Activated CD4-positive, alpha-beta T cell treated with anti-CD3 and anti-CD28 coated beads for 24 hours (primary cell): ENCODE measurements at places on chromosomes 2 and 18.

GRCh38 chr2:115036818-115037217 is 594.4 kb downstream of the DPP10 start:
- no peak for DNase-seq

GRCh38 chr2:5673145-5674025 is 18.8 kb upstream of the SOX11 start:
- DNase-seq, result no peak

- no peak for DNase-seq
Measured at GRCh38 chr18:4385876-4386275, 69.2 kb downstream of the DLGAP1 start.

DNA sequence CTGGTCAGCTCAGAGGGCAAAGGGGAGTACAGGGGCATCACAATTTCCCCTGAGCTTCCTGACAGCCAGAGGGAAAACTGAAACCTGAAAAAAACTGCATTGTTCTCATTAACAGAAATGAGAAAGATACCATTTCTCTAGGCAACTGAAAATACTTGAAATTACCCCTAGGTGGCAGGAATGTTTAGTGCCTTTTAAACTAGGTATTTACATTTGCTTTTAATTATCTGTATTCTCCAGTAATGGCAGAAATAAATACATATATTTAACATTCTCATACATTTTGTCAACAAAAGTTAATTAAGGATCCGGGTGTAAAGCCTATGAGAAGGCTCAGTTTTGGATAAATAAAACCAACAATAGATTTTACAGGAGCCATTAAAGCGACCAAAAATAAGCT is 34.5 kb downstream of the RPL31 start:
- DNase-seq, result no peak

- no peak for DNase-seq
Measured at GRCh38 chr2:156852210-156852609, 405.3 kb upstream of the GALNT5 start.

DNA sequence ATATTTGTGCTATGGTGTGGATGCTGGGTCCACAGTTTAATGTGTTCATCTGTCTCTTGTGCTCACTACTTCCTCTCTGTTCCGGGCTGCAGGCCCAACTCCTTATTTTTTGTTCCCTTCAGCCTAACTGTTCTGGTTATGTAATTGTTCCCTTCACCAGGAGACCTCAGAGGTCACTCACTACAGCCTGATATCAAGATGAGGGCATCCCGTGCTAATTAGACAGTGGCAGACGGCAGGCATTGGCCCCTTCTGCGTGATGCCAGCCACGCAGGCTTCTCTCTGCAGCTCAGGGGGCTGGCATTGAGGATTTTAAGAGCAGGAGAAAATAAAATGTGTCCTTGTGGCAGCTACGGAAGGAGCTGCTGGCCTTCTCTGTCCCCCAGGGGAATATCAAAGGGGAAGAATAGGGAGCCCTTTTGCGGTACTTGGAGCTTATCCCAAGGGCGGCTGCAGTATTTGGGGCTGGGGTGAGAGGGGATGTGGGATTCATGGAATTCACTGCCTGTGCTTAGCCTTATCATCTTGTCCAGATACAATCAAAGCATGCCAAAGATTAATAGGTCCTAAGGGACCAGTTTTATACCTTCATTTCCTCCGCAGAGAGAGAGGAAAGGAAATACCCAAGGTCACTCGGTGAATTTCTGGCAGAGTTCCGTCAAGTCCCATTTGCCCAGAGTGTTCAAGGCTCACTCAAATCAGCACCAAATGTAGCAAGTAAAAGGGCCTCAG is 53.3 kb upstream of the TRIB2 start:
- DNase-seq, result no peak

GRCh38 chr18:76660571-76661192 is 161.7 kb upstream of the ZNF236 start:
- DNase-seq, result no peak

- DNase-seq, result no peak
Measured at GRCh38 chr2:235264121-235264493, 229.7 kb upstream of the AGAP1 start.

DNA sequence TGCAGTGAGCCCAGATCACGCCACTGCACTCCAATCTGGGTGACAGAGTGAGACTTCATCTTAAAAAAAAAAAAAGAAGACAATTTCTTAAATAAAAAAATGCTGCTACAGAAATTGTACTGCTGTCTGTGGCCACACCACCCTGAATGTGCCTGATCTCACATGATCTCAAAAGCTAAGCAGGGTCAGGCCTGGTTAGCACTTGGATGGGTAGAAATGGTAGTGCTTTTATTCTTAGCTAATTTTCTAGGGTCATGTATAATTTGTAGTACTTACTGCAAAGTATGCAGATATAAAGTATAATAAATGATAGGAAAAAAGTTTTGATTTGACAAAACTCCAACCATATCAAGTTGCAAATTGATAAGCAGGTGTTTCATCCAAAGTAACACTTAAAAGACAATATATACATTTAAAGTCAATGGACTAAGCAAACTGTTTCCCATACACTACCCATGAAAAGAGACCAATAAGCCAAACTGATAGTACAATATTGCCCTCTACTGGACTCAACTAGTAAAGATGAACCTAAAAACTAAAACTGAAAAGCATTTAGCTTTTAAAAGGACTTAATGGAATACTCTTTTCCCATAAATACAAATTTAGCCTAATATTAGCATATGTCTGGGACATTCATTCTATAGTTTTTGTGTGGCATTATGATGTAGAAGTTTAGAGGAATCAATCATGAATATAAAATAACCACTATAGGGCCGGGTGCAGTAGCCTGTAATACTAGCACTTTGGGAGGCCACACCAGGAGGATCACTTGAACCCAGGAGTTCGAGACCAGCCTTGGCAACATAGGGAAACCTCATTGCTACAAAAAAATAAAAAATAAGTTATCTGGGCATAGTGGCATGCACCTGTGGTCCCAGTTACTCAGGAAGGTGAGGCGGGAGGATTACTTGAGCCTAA is 18.6 kb upstream of the PEX13 start:
- DNase-seq, result no peak

DNA sequence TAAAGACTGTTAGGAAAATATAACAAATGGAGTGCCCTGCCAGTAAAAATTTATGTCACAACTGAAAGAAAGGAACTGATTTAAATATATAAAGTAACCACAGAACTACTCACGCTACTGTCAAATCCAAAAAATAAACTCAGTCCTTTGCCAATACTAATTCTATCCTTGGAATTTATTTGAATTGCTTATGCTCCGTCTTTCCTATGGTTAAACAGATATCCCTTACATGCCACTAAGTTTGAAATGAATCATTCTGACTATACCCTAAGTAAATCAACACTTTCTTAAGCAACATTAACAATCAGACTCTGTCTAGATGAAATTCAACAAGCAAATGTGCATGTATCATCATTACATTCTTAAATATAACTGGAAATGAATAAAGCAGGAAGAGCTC is 9.8 kb downstream of the HNRNPLL start:
- DNase-seq, result no peak

- no peak for DNase-seq
Measured at GRCh38 chr2:18325118-18325517, 235.3 kb downstream of the RDH14 start.

DNA sequence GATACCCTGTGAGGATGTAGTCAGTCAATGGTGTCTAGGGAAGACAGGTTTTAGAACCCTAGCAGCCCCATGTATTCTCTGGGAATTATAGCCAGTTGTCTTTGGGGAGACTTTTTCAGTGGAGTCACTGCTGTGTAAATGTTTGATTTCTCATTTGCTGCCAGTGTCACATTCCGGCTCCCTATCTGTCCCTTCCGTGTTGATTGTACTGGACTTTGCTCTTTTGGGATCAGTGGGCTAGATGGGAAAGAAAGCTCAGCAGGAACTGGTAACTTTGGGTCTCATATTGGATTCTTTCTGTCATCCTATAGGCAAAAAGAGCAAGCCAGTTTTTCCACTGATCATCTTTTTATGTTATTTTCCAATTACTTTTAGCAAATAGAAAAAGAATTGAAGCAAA is 70.1 kb downstream of the GTF3C3 start:
- no peak for DNase-seq

- no peak for DNase-seq
Measured at GRCh38 chr2:134296301-134296700, 42.4 kb downstream of the MGAT5 start.

- DNase-seq, result peak; percentile 52
Measured at GRCh38 chr2:119544075-119544938, at the start of gene CFAP221. CFAP221 (plus strand) TSS chr2:119544449; CDS start chr2:119546132, 1,683 bp downstream.

GRCh38 chr18:905948-906415 is 1.3 kb downstream of the ADCYAP1 start:
- no peak for DNase-seq

GRCh38 chr2:224417947-224418346 is 16.0 kb upstream of the FAM124B start:
- DNase-seq, result no peak

GRCh38 chr2:122323927-122324326 is 568.5 kb downstream of the TSN start:
- no peak for DNase-seq

DNA sequence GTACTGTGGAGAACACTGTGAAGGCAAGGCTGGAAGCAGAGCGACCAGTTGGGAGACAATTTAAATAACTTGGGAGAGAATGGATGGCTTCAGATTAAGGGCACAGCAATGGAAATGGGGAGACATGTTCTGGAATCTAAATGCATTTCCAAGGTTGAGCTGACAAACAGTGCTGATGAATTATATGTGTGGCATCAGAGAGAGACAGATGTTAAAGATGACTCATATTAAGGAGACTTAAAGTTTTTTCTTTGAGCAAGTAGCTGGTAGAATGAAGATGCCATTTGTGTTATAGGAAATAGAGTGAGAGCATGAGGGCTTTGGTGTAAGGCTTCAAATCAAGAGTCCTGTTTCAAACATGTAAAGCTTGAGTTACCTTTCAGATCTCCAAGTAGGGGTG is 441.8 kb downstream of the SETBP1 start:
- DNase-seq, result no peak

- no peak for DNase-seq
Measured at GRCh38 chr2:62731275-62731674, 25.8 kb downstream of the EHBP1 start.

- no peak for DNase-seq
Measured at GRCh38 chr2:48855142-48855541, 99.6 kb upstream of the LHCGR start.

- no peak for DNase-seq
Measured at GRCh38 chr18:70175216-70175615, 30.3 kb downstream of the RTTN start.

DNA sequence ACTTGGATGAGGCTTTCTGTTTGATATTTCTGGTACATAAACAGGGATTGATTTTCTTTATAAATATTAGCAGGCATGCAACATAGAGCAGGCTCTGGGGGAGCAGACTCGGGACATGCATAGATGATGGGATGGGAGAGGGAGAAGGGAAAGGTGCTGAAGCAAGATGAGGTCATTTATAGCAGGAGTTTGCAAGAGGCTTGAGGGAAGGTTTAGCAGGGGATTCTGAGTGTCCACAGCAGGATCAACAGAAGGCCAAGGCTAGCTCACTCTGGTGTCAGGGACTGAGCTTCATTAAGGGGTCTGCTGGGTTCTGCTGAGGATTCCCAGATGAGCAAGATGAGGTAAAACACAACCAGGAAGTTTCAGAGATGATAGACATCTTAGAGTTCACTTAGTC is 309.1 kb upstream of the CELF4 start:
- no peak for DNase-seq

- DNase-seq, result no peak
Measured at GRCh38 chr2:16161768-16162490, 221.6 kb downstream of the MYCN start.

GRCh38 chr2:239630618-239631286 is 229.9 kb upstream of the HDAC4 start:
- no peak for DNase-seq

DNA sequence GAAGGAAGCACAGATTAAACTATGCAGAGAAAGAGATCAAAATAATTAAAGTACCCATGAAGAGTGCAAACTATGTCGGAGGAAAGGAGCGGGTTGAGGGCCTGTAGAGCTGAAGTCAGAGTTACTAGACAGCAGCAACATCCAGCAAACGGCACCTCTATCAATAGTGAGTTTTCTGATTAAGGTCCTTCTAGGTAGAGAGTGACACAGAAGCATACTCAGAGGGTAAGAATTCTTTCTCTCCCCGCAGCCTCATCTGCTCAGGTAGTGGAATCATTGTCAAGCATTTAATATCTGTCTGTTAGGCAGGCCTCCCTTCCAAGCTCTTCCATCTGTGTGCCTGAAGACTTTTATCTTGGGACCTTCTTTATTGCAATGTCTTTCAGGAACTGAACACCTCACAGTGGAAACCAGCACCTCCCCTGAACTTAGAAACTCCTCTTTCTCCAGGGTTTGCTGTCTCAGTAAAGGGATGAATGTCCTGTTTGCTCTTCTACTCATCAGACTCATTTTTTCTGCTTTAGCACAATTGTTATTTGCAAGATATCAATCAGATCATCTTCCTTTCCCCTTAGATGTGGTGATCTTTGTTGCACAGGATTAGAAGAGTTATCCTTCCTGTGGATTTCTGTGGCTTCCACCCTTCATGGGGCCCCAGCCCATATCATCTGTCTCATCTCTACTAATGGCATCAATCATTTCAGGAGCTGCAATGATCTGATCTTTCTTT is 28.8 kb downstream of the SP140 start:
- DNase-seq, result no peak

GRCh38 chr2:42567806-42568400 is 529 bp upstream of the MTA3 start:
- DNase-seq, result no peak

- no peak for DNase-seq
Measured at GRCh38 chr2:206275312-206276055, 1.0 kb downstream of the ZDBF2 start.

DNA sequence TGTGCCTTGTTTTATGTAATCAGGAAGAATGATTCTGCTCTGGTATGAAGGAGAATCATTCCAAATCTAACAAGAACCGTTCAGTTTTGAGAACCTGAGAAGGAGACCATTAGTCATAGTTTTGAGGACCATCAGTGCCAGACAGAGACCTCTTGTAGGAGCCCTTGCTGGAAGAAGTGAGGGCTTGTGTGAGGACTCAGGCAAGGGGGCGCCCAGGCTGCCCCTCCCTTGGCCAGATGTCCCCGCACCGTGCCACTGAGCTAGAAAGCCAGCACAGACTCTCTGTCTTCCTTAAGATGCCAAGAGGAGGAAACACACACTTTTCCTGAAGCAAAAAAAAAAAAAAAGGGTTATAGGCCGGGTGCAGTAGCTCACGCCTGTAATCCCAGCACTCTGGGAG is 55.7 kb upstream of the SLC39A10 start:
- no peak for DNase-seq

DNA sequence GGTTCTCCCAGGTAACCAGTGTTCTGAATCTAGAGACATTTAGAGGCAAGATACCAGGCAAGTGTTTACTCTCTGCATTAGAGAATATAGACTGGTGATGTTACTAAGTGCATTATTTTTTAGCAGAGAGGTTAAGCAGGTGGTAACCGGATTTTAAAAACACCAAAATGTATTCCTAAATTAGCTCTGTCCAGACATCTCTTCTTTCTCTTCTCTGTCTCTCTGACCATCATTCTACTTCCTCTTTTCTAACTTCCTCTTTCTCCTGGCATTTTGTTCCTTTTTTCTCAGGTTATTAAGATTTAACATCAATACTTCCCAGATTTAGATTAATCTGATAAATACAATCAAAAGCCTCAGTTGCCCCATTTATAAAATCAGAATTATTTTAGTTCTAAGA is 31.7 kb upstream of the DYNC1I2 start:
- DNase-seq, result no peak

GRCh38 chr2:62654423-62654791 is 51.1 kb upstream of the EHBP1 start:
- DNase-seq, result no peak

- no peak for DNase-seq
Measured at GRCh38 chr2:63053081-63053888, 2.7 kb downstream of the OTX1 start.

- DNase-seq, result no peak
Measured at GRCh38 chr2:173150087-173150486, 74.4 kb downstream of the MAP3K20 start.

GRCh38 chr18:12441475-12442034 is 33.8 kb downstream of the PRELID3A start:
- DNase-seq, result no peak
